ENCODE measurements at places on chromosomes 13 and 19. TPM values are rescaled to one million over a fixed set of nuclear protein-coding genes. Genes with fewer than 3 reads are reported as not detected.

Gene PRRG2
- total RNA-seq: 0.74 TPM

Gene ERICH6B
- not detected for total RNA-seq

Gene ZNF418
- total RNA-seq: 4.6 TPM

Gene C1QTNF9
- not detected for total RNA-seq

Gene AMER2
- total RNA-seq: not detected

Gene GPC6
- 19.4 TPM for total RNA-seq

Gene DCUN1D2
- 15.0 TPM for total RNA-seq

Gene TMPRSS9
- not detected for total RNA-seq

Gene FFAR1
- total RNA-seq: 0.16 TPM

Gene GRIN3B
- not detected for total RNA-seq

Gene HPN
- total RNA-seq: not detected

Gene PSG4
- total RNA-seq: not detected

Gene PNMA8B
- 0.04 TPM for total RNA-seq

Gene CEBPG
- 50.5 TPM for total RNA-seq

Gene OLFM2
- 0.53 TPM for total RNA-seq

Gene RNU6-9
- not detected for total RNA-seq

Gene KIRREL2
- total RNA-seq: 0.08 TPM

Gene IL17D
- 1.4 TPM for total RNA-seq

Gene EPS8L1
- total RNA-seq: 4.6 TPM

Gene METTL21C
- not detected for total RNA-seq

Gene KLK13
- total RNA-seq: not detected

Gene IGFLR1
- total RNA-seq: 6.8 TPM

Gene MEF2B
- total RNA-seq: 0.34 TPM

Gene PCDH17
- 8.1 TPM for total RNA-seq

Gene LILRB1
- total RNA-seq: not detected

Gene ZNF90
- 8.6 TPM for total RNA-seq

Gene NLRP9
- total RNA-seq: not detected

Gene SPIB
- not detected for total RNA-seq

Gene KIR2DL4
- total RNA-seq: not detected

Gene POU2F2
- total RNA-seq: 1.2 TPM

Gene MUC16
- not detected for total RNA-seq

Gene OR4F17
- not detected for total RNA-seq

Gene ZNF850
- total RNA-seq: 3.0 TPM

Gene LGALS14
- not detected for total RNA-seq

Gene ADPRHL1
- total RNA-seq: 2.3 TPM

Gene RASAL3
- total RNA-seq: not detected

Gene TMEM150B
- not detected for total RNA-seq

Gene CEACAM21
- total RNA-seq: not detected

Gene NECTIN2
- total RNA-seq: 49.1 TPM

Gene ZNF433
- 1.9 TPM for total RNA-seq

Gene FAM83E
- total RNA-seq: 1.8 TPM

Gene VRK3
- 16.6 TPM for total RNA-seq

Gene TINCR
- total RNA-seq: 0.24 TPM

Gene TGFBR3L
- total RNA-seq: 1.1 TPM

Gene ZNF429
- 5.9 TPM for total RNA-seq

Gene LAIR1
- total RNA-seq: not detected

Gene MLLT1
- 25.9 TPM for total RNA-seq

Gene CGB5
- total RNA-seq: not detected

Gene LILRA6
- not detected for total RNA-seq

Gene ZNF616
- 1.5 TPM for total RNA-seq

Gene TRAPPC2B
- 12.4 TPM for total RNA-seq

Gene C19orf18
- total RNA-seq: not detected

Gene ZNF628
- total RNA-seq: 6.9 TPM

Gene CAPN12
- total RNA-seq: 0.91 TPM

Gene FFAR2
- not detected for total RNA-seq
